ENCODE measurements at places on chromosomes 1 and 21.

DNA sequence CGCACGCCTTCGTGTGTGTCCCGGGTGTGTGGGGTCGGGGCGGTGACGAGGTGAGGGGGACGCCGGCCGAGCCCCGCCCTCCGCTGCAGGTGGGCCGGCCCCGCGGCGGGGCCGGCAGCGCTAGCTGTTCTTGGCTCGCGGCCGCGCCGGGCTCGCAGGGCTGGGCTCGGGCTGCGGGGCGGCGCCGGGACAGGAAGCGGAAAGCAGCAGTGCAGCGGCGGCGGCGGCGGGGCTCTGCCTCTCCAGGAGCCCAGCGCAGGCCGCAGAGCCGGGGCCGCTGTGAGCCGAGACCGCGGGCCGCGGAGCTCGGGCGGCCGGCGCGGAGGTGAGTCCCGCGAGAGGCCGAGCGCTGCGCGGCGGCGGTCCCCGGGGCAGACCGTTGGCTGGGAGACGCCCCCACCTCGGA is at the start of gene VANGL1:
Gene VANGL1 (plus strand): TSS at position 209 of the 406 bp plus-strand sequence. CDS start 9,444 bp downstream, outside the sequence.
- peak; percentile 79 for DNase-seq

DNA sequence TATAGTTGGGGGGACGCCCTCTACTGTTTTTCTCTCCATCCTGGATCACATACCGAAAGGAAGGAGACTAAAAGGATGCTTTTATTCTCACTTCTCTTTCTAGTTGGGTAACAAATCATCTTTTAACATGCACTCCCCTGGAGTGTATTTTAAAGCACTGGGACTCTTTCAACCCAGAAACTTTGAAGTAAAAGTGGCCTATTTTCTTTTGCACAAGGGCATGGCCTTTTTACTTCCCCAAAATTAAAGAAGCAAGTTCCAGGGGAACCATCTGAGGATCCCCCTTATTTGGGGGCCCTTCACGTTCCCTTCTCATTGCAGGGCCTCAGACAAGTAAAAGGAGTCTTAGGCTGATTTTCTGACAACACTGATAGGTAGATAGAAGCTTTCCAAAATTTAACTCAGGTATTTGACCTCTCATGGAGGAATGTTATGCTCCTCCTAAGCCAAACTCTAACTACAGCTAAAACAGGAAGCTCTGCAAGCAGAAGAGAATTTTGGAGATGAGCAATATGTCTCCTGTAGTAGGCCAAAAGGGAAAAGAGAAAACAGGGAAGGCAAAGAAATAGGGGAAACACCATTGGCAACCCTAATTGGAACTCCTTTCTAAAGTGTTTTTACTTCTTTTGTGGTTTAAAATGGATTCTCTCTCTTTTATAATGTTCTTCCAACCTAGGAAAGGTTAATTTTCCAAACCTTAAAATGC is 8.9 kb upstream of the CD46 start:
- no peak for DNase-seq

- no peak for DNase-seq
Measured at GRCh38 chr1:224498574-224499170, 64.1 kb upstream of the WDR26 start.

GRCh38 chr21:35850542-35851103 is 209.7 kb downstream of the SETD4 start:
- no peak for DNase-seq

DNA sequence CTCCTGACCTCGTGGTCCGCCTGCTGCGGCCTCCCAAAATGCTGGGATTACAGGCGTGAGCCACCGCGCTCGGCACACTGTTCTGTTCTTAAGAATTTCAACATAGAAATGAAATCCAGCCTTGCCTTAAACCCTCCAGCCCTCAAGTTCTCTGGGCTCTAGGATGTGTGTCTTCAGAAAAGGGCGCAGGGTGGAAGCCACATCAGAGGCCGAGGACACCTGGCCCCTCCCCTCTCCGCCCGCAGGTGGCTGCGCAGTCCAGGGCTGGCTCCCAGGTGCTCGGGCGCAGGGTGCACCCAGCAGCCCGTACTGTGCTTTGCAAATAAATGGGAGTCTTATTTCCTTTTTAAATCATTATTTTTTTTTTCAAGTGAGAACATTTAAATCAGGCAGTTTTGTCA is 2.0 kb upstream of the C1orf174 start:
- DNase-seq: peak; percentile 56

DNA sequence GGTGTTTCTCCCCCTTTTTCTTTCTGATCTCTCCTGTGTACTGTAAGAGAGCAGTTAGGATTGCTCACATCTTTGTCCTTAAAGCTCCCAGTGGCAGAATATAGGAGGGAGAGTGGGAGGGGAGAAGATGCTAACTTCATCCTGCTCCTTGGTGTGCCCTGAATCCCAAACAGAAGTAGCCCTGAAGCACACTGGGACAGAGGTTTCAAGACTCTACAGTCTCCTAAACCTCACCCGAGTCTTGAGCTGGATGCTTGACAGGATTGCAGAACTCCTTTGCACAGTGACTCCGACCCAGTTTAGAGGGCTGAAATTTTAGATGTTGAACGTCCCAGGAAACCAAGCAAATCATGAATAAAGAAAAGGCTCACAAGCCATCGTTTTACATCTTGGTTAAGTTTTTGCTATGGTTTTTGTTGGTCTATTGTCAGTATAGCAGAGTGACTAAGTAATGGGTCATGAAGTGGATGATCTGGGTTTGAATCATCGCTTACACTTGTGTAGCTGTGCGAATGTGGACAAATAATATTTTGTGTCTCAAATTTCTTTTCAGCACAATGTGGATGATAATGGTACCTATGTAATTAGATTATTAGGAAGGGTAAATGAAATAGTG is 37.5 kb downstream of the XCL2 start:
- no peak for DNase-seq

GRCh38 chr1:36322041-36322785 is 1.2 kb downstream of the EVA1B start:
- DNase-seq: no peak

GRCh38 chr1:207890136-207890738 is 20.7 kb downstream of the CD34 start:
- no peak for DNase-seq

- no peak for DNase-seq
Measured at GRCh38 chr1:245148861-245149260, 5.9 kb upstream of the KIF26B start.

DNA sequence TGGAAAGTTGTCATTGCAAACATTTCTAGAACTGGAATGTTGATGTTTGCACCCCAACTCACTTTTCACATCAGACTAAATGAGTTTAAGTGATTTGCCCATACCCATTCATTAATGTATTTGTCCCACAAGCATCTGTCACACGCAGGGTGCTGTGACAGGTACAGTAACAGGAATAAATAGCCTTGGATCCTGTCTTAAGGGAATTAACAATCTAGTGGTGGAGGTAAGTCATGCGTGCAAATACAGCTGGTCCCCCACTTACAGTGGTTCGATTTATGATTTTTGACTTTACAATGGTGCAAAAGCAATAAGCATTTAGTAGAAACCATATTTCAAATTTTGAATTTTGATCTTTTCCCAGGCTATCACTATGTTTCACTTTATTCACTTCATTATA is 17.5 kb upstream of the PRDM2 start:
- DNase-seq: no peak

DNA sequence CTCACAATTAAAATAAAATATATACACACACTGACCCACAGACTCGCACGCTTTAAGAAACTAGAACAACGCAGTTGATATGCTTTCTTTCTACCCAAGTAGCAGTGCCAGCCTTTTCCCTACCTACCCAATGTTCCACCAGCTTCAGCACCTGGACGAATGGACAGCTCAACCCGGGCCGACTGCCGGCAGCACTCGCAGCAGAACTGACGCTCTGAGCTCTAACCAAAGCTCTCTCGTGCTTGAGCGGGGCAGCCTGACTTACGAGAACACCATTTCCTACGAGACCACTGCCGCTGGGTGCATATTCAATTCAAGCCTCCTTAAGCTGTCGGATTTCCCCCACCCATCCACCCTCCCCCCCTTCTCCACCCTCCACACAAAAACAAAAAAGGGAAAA is 127.4 kb upstream of the DPYD start:
- peak; percentile 67 for DNase-seq

DNA sequence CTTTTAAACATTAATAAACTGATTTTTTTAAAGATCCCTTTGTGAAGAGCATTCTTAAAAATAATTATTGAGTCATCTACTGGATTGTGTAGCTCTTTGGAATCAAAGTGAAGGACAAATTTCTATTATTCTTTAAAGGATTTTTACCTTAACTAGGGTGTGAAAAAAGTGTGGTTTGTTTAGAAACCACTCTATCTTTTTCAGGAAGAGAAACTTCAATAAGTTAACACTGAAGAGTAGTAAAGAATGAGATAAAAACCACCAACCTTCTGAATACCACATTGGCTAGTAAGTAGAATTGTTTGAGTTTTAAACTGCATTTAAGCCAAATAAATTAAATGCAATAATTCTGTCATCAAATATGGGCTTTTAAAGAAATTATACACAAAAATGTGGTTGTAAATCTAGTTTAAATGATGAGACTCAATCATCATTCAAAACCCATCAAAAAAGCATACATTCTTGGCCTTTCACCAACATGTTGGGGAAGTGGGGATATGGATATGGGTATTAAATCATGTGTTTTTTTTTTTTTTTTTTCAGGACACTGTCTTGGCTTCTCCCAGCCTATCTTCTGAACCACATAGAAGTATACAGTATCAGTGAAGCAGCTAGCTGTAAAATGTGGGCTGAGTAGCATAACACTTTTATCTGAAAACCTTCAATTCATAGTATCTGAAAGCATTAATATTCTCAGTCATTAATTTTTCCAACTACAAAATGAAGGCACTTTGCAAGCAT is 4.8 kb downstream of the S1PR1 start:
- no peak for DNase-seq

DNA sequence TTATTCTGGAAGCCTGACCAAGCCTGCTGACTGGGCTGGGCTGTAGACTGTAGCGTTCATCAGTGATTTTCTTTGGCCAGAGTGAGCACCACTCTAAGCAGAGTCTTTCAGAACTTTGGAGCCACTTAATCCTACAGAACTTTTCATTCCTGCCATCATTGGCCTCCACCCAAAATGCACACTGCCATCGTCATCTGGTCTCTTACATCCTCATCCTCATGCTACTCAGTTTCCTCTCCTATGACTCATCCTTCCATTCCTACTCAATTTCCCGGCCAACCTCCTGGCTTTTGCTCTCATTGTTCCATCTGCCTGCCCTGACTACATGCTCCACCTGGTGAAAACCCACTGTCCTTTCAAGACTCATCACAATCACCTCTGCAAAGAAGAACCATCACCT is 233.8 kb upstream of the USP25 start:
- no peak for DNase-seq

- no peak for DNase-seq
Measured at GRCh38 chr1:167797015-167797414, 75.2 kb downstream of the MPZL1 start.

DNA sequence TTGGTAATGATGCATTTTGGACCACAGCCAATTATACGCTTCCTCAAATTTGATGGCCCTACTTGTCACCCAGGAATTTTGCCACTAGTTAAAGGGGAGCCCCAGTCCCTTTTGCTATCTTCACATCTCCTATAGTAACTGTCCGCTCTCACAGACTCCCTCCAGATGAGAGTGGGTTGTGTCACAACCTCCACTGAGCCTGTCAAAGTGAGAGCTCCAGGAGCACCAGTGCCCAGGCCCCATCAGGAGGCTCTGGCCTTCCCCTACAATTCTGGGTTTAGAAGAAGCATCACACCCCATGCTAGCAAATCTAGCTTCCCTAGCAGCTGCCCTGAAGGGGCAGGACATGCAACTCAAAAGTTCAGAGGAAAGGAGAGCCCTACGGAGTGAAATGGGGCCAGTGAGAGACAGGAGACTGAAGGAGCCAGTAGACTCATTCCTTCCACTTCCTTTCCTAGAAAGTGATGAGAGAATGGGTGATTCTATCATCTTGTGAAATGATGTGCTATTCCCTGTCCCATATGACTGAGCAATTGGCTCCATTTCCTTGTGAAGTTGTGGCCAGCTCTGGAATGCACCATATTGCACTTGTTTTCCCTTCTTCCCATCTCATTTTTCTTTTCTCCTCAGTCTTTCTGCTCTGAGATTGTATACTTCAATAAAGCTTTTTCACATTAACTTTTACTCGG is 541.3 kb downstream of the DPYD start:
- DNase-seq: no peak

GRCh38 chr1:173353350-173353749 is 123.8 kb upstream of the PRDX6 start:
- DNase-seq: no peak

DNA sequence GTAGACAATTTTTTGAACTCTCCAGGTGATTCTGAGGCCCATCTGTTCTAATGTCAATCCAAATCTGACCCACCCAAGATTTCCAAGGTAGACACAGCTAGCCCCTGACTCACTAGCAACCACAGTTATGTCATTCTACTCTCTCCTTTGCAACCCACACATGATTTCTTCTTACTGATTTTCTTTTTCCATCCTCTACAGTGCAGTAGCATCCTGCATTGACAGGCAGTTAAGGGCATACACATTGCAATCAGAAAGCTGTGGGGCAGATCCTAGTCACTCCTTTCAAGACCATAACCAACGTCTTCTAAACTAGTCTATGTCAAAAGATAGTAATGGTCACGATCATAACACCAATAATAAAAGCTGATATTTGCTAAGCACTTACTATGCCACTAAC is 54.2 kb downstream of the JAK1 start:
- DNase-seq: no peak

GRCh38 chr1:224781800-224782199 is 147.7 kb upstream of the DNAH14 start:
- DNase-seq: no peak

DNA sequence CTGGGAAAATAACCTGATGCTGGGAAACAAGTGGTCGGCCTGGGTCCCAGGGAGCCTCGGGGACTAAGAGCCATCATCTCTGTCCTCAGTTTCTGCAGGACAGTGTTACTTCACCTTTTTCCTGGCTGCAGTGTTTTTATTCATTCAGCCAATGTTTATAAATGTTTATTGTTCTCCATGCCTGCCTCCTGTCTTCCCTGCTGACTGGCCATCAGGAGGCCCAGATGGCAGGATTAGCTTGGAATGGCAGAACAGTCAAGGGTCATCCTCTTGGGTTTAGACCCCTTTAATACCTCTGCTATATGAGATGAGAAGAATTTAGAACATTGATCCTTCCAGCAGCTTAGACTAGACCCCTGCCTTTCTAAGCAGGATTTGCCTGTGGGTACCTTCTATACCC is 13.3 kb downstream of the MAPKAPK2 start:
- no peak for DNase-seq

GRCh38 chr1:77687519-77687906 is 5.1 kb upstream of the ZZZ3 start:
- no peak for DNase-seq
